Progenitor cell of endocrine pancreas (in vitro differentiated cells): ENCODE measurements at places on chromosomes 1 and 21.

DNA sequence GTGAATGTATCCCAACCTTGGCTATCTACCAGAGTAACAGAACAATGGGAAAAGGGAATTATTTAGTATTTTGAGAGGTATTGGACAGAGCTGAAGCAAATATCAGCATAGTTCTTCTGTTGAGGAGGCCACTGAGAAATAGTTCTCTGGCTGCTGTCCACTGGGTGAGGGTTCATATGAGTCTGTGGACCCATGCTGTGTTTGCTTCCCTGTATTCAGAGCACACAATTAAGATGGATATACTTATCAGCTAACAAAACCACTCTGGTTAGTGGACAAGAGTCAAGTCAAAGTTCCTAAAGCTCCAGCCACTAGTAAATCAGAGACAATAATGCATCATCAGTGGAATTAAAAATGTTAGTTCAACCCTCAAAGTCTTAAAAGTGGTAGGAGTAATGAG is 66.1 kb downstream of the RGS18 start:
- DNase-seq: no peak

DNA sequence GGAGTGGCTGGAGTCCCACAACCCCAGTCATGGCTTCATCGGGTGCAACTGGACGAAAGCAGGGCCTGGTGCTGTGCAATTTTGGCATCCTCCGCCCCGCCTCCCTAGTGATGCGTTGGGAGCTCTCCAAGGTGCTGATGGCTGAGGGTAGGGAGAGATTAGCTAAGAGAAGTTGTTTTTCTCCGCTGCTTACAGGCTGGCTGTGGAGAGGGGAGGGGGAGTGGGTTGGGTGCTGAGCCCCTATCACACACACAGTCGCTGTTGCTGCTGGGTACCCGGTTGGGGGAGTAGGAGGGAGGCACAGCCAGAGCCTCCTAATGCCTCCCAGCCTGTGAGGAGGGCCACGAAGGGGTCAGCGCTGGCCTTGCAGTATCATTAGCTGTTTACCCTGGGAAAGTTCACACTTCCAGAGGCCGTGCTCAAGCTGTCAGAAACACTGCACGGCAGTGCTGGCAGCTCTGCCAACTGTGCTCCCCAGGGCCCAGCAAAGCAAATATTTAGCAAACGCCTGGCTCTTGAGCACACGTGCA is 110.0 kb downstream of the GRIK3 start:
- DNase-seq: peak; percentile 84

- DNase-seq: no peak
Measured at GRCh38 chr1:58156124-58156468, 390.4 kb downstream of the OMA1 start.

DNA sequence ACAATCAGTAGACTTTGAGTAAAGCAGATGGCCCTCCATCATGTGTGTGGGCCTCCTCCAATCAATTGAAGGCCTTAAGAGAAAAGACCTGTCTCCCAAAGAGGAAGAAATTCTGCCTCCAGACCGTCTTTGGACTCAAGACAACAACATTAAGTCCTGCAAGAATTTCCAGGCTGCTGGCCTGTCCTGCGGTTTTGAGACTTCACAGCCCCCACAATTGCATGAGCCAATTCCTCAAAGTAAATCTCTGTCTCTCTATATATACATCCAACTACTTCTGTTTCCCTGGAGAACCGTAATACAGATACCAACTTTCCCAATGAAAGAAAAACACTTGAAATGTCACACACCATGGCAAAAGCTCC is 16.4 kb downstream of the REG4 start:
- DNase-seq: no peak
